ENCODE measurements at places on chromosomes 2 and 18. TPM values are rescaled to one million over a fixed set of nuclear protein-coding genes. Genes with fewer than 3 reads are reported as not detected.

GRCh38 chr2:9416267-9416961, 6.9 kb downstream of the ITGB1BP1 start:
- no peak for DNase-seq

DNA sequence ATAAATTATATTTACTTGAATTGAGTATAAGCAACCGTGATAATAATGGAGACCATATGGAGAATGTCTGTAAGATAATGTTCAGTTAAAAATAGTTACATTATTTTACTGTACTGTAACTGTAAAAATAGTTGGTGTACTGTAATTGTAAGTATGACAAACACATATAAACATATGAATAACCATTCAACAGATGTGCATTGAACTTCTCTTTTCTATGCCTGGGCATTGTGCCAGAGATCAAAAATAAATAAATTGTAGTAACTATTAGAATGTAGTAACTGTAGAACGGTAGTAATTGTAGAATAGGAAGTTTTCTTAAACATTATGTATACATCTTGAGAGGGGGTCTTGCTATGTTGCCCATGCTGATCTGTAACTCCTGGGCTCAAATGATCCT, 287.4 kb upstream of the EPAS1 start:
- DNase-seq = no peak

The NT5DC4 gene
- polyA plus RNA-seq = 0.09 TPM

The CDC42EP3 gene
- 39.1 TPM for polyA plus RNA-seq
